ENCODE measurements at places on chromosomes 5 and 9.

GRCh38 chr9:87428659-87429058, 69.0 kb upstream of the DAPK1 start:
- no peak for DNase-seq

- no peak for DNase-seq
Observed at GRCh38 chr9:79731171-79731890, 159.6 kb downstream of the TLE4 start.

GRCh38 chr5:143938230-143938629, 126.3 kb downstream of the HMHB1 start:
- DNase-seq, result no peak

DNA sequence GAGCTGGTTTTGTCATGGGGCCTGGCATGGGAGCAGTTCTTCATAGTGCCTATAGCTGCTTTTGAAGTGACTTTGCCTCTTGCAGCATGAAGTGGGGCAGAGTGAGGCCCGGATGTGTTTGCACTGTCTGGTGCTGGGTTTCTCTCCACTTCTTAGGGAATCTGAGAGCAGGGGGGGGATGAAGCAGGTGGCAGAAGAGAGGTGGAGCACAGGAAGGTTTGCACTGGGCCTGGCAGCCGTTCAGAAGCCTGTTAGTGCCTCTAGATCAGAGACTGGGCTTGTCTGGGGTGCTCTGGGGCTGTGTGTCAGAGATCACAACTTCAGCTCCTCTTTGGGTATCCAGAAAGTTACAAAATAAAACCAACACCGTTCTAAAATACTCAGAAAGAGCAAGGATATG, 18.4 kb downstream of the USP20 start:
- DNase-seq, result no peak
